ENCODE measurements at places on chromosomes 5 and 9.

DNA sequence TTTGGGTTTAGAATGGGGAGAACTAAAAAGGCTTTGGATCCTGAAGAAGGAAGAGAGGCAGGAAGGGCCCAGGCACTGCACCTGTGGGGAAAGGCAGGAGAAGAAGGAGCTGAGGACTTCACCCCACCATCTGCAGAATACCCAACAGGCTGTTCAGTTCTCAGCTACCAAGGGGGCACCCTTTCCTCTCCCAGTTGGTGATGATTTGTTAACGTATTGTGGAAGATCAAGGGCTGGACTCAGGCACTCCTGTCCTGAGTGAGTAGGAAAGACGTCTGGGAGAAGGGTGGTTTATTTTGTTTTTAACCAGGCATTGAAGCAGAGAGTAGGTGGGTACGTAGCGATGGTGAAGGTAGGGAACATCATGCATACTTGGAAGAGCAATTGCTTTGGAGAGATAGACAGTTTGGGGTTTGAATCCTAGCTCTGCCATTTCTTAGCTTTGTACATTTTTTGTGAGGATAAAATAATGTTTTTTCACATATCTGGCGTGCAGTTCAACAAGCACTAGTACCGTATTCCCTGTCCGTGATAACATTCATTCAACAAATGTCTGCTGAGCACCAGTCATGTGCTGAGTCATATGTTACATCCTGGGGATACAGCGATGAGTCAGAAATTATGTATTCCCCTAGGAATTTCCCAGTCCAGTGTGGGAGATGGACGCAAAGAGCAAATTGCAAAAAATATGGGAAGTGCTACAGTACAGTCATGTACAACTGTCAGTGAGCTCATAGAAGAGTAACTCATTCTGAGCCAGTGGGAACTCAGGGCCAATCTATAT, 2.1 kb downstream of the MSANTD3 start:
- DNase-seq = peak; percentile 83

DNA sequence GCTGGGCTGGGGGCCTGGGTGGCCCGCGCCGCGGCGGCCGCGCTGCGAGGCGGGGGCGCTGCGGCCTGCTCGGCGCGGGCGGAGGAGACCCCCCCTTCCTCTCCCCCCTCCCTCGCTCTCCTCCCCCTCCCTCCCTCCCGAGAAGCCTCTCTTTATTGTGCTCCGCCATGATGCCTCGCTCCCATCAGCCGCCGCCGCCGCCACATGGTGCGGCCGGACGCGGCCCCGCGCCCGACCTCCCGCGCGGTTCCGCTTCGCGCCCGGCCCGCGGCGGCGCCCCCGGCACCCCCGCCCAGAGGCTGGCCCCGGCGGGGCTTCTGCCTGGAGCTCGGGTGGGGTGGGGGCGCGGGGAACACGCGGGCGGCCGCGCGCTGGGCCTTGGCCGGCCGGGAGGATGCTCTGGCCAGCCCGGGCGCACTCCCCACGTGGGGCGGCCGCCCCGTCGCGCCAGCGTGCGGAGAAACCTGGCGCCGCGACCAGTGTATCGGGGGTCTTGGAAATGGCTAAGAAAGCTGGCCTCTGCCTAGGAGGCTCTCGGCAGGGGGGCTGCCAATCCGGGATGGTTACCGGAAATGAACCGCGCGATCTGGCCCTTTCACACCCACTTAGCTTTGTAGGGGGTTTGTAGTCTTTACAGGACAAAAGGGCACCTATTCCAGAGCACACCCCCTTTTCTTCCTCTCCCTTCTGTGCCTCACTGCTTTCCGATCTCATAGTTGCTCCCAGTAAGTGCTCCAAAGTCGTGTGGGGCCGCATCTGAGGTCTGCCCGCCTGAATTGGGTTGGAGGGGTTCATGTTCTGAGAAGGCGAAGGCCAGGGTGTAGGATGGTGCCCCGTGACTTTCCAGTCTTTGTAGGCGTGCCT, 1.0 kb downstream of the SET start:
- DNase-seq = peak; percentile 22

DNA sequence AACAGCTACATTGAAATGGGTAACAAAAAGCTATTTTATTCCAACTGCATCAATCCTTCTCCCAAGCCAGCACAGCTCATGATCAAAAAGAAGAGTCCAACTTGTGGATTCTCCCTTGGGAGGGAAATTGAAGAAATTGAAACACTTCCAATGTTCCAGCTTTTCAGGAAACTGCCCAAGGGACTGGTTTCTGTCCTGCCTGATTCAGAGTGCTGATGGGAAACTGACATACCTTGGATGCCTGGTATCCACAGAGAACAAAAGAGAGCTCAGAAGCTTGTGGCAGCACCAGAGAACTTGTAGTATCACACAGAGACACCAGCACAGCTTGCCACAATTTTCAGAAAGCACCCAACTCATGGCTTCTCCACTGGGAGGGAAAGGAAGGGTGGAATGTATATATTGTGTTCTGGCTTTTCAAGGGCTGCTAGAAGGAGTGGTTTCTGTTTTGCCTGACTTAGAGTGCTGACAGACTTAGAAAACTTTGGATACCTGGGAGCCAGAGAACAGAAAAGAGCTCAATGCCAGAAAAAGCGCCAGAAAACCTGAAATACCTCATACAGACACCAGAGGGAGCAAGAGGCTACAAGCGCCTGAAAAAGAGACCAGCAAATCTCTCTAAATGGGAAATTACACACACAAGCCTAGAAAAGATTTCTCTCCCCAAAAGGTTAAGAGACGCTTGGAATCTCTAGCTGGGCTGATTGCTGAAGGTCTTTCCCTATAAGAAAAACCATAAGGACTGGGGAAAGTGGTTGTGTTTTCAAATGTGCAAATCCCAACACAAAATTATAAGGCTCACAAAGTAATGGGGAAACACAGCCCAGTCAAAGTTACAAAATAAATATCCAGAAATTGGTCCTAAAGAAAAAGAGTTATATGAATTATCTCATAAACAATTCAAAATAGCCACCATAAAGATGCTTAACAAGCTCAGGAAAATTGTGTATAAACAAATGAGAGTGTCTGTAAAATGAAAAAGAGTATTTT, 178.8 kb downstream of the SPOCK1 start:
- DNase-seq = peak; percentile 63

DNA sequence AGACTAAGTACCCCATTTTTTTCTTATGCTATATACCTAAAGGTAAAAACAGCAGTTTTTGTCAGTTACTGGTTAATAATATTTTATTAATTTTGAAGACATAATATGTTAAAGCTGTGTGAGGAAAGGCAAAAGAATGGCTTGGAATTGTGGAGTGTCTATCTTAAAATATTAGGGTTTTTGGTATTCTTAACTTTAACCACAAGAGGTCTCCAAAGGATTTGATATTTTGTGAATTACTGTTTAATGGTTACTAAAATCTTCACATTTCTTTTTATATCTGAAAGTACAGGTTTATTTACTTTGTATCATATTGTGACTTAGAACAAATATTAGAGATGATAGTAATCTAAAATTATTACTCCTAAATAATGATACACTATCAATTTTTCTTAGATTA, 32.0 kb upstream of the DHFR start:
- DNase-seq = no peak

DNA sequence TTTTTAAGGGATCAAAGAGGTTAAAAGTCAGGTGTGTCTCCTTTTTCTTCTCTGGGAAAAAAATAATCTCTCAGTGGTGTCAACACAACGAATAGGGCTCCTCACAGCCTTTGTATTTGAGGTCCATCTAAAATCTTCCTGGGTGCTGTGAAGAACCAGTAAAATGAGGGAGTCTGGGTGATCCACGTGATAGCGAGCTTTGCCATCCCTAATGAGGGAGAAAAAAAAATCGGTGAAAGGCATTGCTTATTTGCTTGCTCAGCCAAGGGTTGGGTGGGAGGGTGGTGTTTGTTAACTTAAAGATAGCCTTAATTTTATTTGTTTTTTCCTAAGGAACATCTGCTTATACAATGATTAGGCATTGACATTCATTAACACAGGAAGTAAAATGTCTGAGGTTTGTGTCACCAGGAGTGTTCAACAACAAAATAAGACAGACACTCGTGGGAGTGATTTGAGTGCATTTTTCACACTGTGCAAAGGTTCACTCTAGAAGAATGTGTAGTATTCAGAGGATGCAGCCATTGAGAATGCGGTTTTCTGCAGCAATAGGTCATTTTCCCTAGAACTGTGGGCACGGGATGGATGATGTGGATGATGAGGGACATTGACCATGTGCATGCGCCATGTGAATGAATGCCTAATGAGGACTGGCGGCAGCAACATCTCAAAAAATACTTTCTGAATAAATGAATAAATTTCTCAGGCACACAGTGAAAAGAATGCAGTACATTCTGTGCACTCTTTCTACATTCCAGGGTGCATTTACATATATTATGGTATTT, 369.5 kb downstream of the NTRK2 start:
- DNase-seq = no peak

DNA sequence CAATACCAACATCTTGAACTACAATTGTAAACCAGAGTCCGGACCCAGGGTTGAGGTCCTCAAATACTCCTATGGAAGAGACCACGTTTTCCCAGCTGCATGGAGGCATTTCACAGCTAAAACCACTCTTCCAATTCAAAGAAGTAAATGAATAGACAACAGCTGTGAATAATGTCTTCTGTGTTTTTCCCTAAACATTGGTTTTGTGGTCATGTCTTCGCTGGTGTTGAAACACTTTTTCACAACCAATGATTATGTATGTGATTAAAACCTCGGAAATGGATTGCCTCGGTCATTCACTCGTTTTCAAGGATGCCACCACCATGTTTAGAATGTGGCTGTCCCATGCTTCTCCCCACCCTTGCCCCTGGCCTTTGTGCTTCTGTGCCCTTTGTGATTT, 9.4 kb upstream of the TENT4A start:
- DNase-seq = no peak

DNA sequence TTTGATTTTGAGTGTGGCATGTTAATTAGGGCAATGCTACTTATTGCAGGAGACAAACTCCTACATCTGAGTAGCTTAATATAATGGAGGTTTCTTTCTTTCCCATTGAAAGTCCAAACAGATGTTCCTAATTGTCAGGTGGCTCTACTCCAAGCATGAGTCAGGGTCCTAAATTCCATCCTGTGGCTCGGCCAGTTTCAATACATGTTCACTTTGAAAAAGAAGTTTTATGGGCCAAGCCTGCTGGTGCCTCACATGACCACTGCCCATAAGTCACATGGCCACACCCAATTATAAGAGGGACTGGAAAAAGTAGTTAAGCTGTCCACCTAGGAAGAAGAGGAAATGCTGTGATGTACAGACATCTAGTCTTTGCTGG, 170.4 kb downstream of the ARRDC3 start:
- DNase-seq = no peak

- no peak for DNase-seq
Observed at GRCh38 chr5:90810211-90810610, 251.6 kb downstream of the ADGRV1 start.

GRCh38 chr9:89744255-89744648, 139.4 kb downstream of the GADD45G start:
- DNase-seq = no peak

DNA sequence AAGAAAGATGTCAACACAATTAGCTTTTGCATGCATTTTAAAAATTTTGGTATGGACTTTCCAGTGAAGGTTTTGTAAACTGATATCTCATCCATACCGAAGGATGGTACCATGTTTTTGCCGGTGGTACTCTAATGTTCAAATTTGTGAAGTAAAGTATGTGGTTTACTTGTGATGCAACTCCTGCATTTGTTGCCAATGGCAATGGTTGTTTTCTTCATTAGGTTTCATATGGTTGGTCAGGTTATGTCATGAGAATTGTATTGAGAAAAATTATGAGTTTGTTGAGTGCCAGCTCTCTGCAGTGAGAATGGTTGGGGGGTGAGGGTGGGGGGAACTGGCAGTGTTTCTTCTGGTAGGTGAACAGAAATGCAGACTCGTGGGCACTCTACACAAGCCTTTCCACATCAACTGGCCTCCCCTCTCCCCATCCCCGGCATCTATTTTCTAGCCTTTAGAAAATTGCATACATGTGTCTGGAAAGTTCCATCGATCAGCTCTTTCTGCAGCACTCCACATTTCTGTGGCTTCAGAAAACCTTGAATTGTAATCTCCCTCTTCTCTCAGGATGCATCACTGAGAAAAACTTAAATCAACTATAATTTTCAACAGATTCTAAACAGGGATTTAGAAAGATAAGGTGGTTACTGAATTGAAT, 107.7 kb downstream of the PDE4D start:
- no peak for DNase-seq

- no peak for DNase-seq
Observed at GRCh38 chr5:123700624-123701287, 188.8 kb downstream of the CSNK1G3 start.

DNA sequence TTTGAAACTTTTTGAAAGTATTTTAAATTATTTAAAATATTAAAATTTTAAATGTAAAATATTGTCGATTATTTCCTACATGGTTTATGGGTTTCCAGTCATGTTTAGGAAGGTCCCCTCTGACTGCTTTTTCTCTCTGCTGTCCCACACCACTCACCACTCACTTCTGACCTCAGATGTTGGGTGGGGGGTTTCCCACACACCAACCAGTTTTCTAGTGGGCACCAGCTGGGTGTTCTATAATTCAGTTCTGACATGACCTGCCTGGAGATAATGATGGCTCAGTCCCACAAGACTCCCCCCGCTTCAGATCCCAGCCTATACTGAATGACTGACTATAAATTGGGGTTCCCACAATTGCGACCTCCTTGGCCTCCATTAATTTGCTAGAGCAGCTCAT, 310.4 kb downstream of the GADD45G start:
- no peak for DNase-seq

GRCh38 chr9:32596096-32596865, 23.3 kb upstream of the NDUFB6 start:
- peak; percentile 87 for DNase-seq

- DNase-seq = no peak
Observed at GRCh38 chr5:126693806-126694205, 83.1 kb upstream of the LMNB1 start.

DNA sequence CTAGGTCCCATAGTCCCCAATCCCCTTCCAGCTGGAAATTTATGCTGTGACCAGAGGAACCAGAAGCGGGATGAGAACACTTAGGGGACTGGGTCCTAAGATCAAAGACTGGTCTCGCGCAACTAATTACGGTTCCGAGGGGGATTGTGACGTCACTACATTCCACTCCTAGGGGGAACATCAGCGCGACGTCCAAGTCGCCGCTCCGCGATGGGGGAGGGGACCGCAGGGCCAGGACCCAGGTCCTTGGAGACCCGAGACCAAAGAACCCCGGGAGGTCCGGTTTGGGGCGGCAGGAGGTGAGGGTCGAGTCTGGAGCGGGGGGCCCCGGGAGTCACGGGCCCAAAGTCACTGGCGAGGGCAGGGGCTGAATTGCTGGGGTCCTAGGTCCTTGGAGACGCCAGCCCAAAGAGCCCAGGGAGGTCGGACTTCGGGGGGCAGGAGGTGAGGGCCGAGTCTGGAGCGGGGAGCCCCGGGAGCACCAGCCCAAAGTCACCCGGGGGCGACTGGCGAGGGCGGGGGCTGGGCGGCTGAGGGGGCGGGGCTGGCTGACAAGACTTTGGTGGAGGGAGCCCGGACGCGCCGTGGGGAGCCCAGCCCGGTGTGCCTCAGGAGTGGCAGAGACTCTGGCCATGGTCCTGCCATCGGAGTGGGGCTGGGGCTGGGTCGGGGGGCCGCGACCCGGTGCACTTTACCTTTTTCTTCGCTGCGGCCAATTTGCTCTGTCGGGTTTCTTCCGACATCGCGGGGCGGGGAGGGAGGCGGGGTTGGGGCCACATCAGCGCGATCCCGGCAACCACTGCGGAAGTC, at the start of gene GOLGA2:
Gene GOLGA2, minus strand, starts transcription at position 810 of the 810 bp plus-strand sequence. Its CDS starts 31 bp downstream, at position 779.
- no peak for DNase-seq
